ENCODE measurements at places on chromosomes 1 and 21.

DNA sequence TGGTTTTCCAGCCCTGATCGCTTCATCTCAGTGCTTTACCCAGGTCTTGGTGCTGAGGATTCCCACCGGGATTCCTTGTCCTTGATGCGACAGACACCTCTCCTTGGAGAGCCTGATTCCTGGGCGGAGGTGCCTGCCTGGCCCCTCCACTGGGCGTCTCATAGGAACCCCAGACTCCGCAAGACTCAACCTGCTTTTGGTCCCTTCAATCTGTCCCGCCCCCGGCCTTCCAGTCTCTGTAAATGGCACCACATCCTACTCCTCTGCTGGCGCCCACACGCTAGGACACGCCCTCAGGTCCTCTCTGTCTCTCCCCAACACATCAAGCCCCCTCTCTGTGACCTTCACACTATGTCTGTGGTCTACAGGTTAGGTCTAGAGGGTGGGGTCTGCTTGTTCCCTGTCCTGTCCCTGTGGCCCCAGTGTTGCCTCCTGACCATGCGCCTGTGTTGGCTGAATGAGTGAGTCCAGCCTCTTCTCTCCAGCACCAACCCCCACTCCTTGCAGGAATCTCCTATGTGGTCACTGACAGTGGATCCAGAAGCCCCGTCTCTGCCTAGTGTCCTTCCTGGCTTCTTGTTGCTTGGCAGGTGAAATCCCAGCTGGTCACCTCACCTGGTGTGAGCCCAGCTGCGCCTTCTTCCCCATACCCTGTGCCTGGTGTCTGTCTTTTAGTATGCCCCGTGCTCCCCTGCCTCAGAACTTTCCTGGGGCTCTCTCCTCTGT is 119.7 kb upstream of the C1orf174 start:
- no peak for DNase-seq

GRCh38 chr1:203553496-203553895 is 59.5 kb downstream of the OPTC start:
- no peak for DNase-seq

DNA sequence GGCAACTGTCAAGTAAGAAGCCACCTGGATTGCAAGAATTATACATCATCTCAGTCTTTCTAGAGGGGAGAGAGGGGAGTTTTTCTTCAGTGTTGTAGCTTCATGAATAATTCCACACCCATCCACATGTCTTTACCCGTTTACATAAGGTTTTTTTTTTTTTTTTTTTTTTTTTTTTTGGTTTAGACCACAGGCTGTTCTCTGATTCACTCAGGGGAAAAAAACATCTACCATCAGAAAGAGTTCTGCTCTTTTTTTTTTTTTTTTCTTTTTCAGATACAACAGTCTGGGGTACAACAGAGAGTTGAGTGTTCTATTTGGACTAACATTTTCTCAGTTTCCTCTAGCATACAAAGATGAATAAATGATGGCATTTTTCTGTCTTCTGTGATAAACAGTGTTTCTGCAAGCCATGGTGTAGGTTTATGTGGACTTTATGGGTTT is 4.9 kb upstream of the KIF14 start:
- DNase-seq: peak; percentile 57

DNA sequence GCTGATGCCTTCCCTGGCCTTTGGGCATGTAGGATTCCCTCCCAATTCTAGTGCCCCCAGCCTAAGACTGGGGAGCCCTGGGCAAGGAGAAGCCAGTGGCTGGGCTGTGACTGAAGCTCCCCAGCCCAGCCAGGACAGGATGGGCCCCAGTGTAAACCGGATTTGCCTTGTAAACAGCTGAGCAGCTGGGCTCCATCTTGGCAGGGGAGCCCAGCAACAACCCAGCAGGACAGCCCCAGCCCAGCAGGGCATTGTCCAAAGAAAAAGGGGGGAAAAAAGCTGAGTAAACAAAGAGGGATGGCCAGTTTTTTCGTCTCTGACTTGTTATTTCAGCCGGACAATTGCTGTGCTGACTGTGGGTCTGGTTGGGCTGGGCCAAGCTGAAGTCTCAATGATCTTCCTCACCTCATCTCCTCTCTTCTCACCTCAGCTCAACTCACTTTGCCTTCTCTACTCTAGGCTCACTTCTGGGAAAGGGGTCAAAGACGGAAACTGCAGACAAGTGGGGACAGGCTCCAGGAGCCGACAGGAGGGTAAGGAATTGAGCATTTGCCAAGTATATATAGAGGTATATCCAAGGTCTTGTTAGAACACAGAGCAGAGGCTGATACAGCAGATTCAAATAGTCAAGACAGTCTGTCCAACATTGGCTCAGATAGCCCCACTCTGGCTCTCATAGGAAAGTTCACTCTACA is 97.7 kb downstream of the TMEM53 start:
- no peak for DNase-seq

DNA sequence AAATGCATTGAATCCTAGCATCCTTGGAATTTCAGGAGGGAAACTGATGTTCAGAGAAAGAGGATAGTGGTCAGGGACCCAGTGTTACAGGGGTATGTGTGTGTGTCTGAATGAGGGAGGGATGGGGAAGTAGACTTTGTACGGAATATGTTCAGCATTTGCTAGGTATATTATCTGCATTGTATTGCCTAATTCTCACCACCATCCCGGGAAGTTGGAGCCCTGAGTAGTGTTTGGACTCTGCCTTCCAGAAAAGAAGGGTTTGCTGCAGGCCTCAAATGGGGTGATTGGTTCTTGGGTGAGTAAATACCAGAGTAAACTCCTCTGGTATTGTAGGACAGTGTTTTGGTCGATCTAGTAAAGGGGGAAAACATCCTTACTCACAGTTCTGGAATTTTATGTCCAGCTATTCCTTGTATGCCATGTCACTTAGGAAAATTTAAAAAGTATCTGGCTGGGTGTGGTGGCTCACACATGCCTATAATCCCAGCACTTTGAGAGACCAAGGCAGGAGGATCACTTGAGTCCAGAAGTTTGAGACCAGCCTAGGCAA is 7.1 kb upstream of the ZNF496 start:
- no peak for DNase-seq

DNA sequence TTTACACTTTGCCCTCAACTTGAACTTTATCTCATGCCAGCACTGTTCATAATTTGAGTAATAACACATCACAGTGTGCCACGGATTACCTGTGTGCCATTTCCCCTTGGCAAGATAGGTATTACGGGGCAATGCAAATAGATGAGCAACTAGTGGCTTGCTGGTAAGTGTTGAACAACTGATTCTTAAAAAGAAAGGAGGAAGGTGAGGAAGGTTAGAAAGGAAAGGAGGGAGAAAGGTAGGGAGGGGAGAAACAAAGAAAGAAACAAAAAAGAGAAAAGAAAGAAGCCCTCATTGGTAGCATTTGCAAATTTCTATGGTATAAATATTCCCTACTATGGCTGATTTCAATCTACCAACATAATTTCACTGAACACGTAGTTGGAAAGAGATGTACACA is 118.2 kb upstream of the OLIG2 start:
- no peak for DNase-seq

DNA sequence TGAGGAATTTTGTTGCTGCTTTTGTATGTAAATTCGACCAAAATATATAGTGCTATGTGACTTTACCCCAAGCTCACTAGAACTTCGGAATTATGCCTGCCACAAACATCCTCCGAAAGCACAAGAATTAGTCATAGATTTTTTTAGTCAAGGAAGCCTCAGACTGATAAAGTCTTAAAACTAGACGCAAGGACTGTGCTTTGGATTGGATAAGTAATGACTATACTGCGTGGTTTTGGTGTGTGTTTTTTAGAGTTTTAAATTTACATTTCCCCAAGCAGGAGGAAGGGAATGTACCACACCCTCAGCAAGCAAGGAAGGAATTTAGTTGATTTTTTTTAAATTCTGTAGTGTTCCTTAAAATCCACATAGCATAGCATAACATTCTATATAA is 10.3 kb downstream of the WLS start:
- DNase-seq: no peak

DNA sequence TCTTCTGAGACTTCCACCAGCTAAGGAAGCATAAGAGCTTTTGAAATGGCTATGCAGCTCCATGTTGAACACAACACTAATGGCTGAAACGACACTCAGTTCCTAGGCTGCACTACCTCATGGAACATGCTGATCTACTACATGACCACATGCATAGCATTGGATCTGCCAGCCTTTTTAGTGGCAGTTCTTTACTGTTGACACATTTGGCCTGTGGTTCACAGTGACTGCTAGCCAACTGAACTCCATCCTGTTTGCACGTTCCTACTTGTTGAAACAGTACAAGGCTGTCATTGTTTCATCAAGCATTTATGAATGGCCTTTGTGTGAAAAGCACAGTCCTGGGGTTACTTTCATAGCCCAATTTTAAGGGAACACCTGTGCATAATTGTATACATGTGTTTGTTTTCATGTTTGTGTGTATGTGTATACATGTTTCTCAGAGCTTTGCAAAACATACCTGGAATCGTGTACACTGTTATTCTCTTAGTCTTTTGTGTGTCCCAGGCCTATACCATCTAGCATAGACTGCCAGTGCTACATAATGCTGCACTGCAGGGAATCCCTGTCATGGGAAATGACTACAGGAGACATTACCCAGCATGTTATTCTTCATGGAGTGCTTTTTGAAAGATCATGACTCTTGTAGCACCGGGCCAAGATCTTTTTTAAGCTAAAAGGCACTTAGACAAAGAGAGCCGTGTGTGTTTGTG is 179.6 kb upstream of the ESRRG start:
- DNase-seq: no peak

DNA sequence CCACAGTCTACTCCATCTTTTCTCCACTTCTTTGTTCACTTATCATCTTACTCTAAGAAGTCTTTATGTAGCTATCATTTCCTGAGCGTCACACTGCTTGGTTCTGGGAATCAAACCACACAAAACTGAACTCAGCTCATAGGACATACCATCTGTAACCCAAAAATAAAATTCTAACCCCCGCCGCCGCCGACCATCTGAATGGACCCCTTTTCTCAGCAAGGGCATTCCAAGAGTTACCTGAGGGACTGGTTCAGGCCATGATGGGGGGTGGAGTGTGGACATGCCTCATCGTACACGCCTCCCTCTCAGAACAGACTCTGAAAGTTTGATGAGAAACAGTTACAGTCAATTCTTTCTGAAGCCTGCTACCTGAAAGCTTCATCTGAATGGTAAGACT is 12.6 kb upstream of the CHI3L2 start:
- DNase-seq: no peak

GRCh38 chr1:110542725-110543124 is 23.8 kb upstream of the KCNA10 start:
- peak; percentile 45 for DNase-seq

DNA sequence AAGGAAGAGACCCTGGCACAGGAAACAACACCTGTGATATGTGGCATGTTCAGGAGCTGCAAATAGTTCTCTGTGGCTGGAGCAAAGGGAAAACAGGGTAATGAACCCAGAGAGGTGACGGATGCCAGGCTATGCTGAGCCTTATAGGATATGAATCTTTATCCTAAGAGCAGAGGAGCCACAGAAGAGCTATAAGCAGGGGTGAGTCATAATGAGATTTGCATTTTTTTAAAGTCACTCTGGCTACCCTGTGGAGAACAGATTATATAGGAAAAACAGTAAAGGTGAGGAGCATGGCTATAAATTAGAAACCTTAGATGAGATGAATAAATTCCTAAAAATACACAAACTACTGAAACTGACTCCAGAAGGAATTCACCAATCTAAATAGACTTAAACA is 12.8 kb upstream of the MPL start:
- no peak for DNase-seq

DNA sequence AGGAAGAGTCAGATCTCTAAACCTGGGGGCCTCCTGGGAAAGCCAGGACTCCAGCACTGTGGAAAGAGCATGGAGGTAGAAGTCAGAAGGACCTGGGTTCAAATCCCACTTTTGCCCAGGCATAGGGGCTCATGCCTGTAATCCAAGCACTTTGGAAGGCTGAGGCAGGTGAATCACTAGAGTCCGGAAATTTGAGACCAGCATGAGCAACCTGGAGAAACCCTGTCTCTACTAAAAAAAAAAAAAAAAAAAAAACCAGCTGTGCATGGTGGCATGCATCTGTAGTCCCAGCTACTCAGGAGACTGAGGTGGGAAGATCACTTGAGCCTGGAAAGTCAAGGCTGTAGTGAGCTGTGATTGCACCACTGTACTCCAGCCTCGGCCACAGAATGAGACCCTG is 31.8 kb downstream of the LDLRAP1 start:
- DNase-seq: no peak

- DNase-seq: no peak
These were observed 51.7 kb downstream of the SLC37A1 start for GRCh38 chr21:42565206-42565810.

DNA sequence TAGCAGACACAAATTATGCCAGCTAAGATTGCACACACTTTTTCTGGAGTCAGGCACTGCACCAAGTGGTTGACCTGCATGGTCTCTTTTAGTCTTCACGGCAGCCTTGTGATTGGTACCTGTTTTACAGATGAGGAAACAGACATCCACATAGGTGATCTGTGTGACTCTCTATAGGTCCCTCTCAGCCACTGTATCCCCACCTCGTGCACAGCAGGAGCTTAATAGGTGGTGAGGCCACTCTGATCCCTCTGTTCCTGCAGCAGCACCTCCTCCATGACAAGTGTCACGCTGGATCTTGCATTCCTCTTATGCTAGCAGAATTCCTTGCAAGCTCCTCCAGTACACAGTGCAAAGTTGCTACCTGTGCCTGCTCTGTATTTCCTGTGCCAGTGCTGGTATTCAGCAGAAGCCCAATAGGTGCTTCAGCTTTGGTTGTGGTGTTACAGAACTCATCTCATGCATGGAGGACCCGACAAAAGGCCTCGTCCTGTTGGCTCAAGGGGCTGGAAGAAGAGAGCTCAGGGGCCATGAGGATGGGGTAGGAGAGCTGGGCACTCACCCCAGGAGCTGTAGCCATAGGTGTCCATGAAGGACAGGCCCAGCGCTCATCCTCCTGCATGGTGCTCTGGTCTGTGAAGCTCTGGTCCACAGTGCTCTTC is 546.7 kb downstream of the PTPRU start:
- DNase-seq: no peak

DNA sequence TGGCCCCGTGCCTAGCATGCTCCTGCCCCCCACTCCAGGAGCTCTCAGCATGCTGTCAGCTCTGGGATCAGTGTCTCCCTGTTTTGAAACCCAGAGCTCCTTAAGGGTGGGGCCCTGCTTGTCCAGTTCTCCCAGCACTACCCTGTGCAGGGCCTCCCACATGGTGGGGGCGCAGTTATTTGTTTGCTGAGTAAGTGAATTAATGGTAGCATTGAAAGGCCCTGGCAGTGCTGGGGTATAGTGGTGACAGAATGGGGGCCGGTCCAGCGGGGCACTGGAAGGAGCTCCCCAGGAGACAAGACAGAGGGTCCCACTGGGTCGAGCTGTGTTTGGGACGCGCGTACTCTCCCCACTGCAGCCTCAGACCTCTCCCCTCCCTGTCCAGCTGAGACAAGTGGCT is 99.9 kb downstream of the NPHP4 start:
- no peak for DNase-seq

- no peak for DNase-seq
These were observed 8.3 kb upstream of the SYT14 start for GRCh38 chr1:209929751-209930150.

DNA sequence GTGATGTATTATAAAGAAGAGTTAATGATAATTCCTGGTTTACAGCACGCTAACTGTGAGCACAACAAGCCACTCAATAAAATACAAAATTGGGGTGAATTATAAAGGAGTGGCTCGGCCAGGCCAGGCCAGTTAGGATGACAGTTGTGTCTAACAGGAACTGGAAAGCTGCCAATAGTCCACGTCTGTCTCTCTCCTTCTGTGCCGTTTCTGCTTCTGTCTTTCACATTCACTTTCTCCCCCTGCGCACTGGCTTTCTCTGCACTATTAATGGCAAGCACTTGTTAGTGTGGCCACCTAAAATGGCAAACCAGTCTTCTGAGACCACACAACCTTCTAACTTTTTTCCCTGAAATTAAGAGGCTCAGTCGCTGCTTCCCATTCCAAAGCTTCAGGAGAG is 394.3 kb downstream of the NTNG1 start:
- DNase-seq: peak; percentile 19
